ENCODE measurements at places on chromosomes 1 and 21.
A peak's percentile ranks its signal among the peaks of the same experiment; 100 is the strongest.

GRCh38 chr21:17613242-17613676 is 558 bp upstream of the BTG3 start:
- no peak for DNase-seq

DNA sequence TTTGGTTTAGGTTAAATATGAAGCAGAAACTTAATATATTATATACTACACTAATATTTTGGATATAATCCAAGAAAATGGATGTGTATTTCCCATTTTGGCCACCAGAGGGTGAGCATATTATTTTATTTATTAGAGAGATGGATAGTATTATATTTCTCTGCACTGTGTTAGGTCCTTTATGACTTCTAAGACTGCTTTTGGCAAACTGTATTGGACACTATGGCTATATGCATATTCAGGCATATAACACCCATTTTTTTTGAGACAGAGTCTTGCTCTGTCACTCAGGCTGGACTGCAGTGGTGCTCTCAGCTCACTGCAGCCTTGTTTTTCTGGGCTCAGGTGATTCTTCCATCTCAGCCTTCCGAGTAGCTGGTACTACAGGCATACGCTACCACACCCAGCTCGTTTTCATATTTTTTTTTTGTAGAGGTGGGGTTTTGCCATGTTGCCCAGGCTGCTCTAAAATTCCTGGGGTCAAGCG is 17.8 kb upstream of the PGM1 start:
- DNase-seq, result peak; percentile 12

DNA sequence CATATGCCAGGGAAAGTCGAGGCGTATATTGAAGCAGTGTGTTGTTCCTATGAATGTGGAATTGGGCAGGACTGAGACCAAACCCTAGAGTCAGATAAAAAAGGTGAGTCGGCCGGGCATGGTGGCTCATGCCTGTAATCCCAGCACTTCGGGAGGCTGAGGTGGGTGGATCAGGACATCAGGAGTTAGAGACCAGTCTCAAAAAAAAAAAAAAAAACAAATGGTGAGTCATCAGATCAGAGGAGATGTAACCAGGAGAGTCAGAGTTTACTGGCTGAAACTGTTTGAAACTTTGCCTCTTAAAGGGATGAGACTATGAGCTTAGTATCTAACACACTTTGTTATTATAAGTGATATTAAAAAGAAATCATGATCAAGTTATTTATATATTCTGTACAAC is 26.4 kb upstream of the SYCP1 start:
- no peak for DNase-seq

DNA sequence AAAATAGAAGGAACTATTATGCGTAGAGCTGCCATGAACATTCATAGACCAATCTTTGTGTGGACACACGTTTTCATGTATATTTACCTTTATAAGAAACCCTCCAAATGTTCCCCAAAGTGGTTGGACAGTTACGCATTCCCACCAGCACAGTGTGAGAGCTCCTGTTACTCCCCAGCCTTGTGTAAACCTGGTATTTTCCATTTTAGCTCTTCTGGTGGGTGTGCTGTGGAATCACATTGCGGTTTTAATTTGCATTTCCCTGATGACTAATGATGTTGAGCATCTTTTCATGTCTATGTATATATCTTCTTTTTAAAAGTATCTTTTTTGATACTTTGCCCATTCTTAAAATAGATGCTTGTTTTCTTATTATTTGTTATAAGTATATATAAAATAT is 3.2 kb upstream of the UBASH3A start:
- no peak for DNase-seq

DNA sequence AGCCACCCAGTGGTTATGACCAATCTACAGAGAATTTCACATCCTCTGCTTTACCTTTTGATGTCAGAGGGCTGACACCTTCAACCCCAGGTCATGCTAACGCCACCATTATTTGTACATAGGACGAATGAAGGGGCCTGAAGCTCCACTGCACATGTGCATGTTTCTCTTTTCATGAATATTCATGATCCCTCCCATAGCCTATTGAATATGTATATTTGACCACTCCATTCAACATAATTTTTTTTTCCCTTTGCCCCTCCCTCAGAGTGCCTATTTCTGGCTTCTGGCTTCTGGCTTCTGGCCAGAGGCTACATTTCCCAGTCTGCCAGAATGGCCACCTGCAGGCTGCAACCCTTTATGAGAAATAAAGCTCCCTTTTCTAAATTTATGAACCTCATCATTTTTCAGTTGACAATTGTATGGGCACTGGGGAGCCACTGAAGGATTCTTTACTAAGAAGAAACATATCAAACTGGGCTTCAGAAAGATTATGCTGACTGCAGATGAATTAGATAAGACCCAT is 406.7 kb downstream of the SIPA1L2 start:
- DNase-seq, result no peak

- no peak for DNase-seq
These were observed 27.5 kb downstream of the UBASH3A start for GRCh38 chr21:42431196-42431595.

DNA sequence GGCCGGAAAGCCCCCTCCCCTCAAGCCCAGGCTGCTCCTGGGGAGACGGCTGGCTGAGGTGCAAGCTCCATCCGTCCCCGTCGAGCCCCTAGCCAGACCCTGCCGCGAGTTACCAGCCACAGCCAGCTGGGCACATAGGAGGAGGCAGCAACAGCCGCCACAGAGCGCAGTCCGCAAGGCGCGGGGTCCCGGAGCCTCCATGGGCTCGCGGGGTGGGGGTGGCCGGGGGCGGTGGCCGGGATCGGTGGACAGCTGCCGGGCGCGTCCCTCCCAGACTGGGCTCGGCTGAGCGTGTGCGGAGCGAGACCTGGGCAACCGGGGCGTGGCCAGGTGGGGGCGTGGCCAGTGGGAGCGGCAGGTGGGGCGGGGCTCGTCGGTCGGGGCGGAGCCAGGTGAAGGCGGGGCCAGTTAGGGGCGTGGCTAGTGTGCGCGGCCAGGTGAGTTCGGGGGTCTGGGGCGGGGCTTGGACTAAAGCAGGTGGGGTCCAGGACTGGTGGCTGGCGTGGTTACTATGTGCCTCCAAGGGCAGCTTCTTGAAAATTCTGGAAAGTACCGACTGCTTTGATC is at the start of gene CD164L2:
Gene CD164L2 (minus strand): TSS at position 295 of the 567 bp plus-strand sequence. CDS start 94 bp downstream, at position 201.
- DNase-seq, result no peak

GRCh38 chr1:62689524-62689923 is 1.3 kb upstream of the DOCK7 start:
- DNase-seq, result no peak

- no peak for DNase-seq
These were observed 54.3 kb downstream of the PEX14 start for GRCh38 chr1:10529091-10529490.

DNA sequence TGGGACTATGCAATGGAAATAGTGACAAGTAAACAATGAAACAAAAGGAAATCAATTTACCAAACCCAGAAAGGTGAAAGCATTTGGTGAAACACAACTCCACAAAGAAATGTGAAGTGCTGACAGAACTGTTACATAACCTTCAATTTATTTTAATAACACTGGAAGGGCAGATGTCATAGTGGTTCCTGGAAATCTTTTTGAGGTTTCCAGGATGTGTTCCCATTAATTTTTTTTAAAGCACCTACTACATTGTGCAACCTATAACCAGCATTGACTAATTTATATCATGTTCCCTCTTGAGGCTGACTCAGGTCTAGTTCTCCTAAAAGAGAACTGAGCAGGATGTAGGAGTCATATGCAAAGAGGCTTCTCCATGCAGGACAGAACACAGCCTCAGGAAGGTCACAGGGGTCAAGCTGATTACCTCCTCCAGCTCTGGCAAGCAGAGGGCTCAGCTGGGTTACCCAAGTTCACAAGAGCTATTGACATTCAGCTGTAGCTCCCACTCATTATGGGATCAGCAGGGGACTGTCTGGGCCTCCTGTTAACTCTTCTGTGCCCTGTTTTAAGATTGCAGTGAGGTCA is 157.1 kb upstream of the NRIP1 start:
- no peak for DNase-seq

DNA sequence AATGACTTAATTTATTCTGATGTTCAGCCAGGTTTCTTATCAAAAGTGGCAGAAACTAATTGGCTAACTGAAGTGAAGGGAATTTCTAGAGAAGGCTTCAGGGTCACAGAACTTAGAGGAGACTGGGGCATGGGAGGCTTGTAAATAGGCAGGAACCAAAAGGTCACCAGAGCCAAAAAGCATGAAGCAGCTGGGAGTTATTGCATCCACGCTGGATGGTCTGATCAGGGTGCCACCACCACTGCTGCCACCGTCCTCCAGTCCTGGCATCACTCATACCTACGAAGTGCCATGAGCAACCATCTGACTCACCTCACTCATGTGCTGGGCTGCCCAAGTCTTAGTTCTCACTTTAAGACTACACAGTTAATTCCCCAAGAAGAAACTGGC is 82.5 kb upstream of the DPH5 start:
- DNase-seq, result no peak

GRCh38 chr1:241156231-241156965 is 200.6 kb downstream of the RGS7 start:
- DNase-seq, result peak; percentile 34

DNA sequence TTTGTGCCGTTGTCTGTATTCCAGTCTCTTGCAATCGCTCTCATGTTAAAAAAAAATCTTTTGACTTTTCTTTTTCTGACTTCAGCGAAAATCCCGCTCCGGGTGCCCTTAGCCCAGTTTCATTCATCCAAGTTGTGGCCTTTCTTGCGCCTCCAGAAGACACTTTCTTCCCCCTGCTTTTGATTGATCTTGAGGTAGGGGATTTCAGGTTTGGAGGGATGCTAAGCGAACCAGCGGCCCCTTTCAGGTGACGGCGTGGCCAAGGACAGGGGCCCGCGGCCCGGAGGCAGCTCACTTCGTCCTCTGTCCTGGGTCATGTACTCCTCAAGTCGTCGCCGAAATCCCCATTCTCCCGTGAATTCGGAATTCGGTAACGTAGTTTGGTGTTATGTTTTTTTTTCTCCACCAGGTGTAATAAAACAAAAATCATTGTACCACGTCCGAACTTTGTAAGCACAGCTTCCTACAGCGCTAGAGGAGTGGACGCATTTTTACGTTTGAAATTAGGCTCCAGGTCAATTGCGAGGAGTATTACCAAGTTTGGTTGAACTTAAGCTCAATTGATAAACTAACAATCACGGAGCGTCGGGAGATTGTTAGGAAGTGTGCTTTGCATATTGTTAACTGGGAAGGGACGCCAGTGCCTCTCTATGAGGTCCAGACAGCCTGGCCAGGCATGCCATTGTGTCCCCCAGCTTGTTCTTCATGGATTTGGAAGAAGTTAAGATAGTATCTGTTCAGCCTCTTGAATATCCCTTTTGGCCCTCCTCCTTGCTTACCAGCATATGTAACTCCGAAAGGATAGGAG is 1.1 kb downstream of the MRPS6 start:
- no peak for DNase-seq

DNA sequence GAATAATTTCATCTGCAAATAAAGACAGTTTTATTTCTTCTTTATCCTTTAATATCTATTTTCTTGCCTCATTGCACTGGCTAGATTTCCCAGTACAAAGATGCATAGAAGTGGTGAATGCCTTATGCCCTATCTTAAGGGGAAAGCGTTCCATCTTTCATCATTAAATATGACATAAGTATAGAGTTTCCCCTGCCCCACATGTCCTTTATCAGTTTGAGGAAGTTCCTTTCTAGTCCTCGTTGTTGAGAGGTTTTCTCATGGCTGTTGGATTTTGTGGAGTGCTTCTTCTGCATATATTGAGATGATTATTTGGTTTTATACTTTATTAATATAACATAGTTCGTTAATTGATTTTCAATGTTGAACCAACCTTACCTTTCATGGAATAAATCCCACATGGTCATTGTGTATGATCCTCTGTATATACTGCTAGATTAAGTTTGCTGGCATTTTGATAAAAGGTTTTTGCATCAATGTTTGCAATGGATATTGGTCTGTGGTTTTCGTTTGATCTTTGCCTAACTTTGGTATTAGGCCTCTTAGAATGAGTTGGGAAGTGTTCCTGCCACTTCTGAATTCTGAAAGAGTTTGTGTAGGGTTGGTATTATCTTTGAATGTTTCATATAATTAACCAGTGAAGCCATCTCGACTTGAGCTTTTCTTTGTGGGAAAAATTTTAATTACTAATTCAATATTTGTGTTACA is 15.6 kb downstream of the PRKACB start:
- no peak for DNase-seq

DNA sequence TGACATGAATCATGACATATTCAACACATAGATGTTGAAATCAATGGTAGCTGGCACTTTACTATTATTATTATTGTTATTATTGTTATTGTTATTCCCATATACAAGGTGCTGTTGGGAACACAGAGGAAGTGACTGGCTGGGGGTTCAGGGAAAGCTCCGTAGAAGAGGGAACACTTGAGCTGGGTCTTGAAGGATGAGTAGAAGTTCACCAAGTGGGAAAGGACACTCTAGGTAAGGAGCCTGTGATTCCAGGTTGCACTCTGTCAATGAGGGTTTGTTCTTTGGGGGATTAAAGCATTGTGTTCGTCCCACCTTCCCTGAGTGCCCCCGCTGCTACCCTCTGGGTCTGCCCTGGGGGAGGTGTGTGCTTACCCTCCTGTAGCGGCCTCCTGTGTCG is 14.1 kb downstream of the ZNF362 start:
- DNase-seq, result no peak

All from GM04504 (cell line).